ENCODE measurements at places on chromosomes 3 and 15. TPM values are rescaled to one million over a fixed set of nuclear protein-coding genes. Genes with fewer than 3 reads are reported as not detected.

DNA sequence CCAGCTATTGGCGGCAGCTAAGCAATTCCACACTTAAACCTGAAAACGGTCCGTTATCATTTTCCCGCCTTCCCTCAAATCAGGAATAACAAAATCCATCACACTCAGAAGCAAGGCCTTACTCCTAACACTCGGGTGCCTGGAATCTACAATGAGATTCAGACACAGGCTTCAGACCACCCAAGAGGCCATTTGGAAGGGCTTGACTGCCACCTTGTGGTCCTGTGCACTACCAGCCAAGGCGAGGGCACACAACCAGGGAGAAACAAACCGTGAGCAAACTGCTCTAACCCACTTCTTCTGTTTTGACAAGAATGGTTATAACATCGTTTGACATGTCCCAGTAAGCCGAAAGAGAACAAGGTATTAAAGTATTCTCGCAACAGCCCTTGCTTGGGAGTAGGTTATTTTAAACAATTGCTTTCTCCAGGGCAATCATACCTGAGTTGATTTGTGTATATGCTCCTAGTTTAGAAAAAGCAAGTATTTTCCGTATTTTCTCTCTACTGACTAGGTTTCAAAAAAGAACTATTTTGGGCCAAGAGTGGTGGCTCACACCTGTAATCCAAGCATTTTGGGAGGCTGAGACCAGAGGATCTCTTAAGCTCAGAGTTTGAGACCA is 40.1 kb upstream of the TAFA4 start:
- H3K36me3 ChIP-seq, result no peaks in the 10 kb centered on the region
- H3K27me3 ChIP-seq, result no peaks in the 10 kb centered on the region
- H3K4me3 ChIP-seq, result no peak overlapping the region
- DNase-seq, result peak; percentile 30
- no peaks in the 10 kb centered on the region for H3K4me1 ChIP-seq

- no peaks in the 10 kb centered on the region for H3K36me3 ChIP-seq
- H3K4me3 ChIP-seq, result no peak overlapping the region
- DNase-seq, result no peak
- no peak overlapping the region for H3K27ac ChIP-seq
- H3K27me3 ChIP-seq, result peaks cover 5% of the 10 kb centered on the region
These were observed 13.8 kb upstream of the ATP2B2 start for GRCh38 chr3:10519236-10519635.

DNA sequence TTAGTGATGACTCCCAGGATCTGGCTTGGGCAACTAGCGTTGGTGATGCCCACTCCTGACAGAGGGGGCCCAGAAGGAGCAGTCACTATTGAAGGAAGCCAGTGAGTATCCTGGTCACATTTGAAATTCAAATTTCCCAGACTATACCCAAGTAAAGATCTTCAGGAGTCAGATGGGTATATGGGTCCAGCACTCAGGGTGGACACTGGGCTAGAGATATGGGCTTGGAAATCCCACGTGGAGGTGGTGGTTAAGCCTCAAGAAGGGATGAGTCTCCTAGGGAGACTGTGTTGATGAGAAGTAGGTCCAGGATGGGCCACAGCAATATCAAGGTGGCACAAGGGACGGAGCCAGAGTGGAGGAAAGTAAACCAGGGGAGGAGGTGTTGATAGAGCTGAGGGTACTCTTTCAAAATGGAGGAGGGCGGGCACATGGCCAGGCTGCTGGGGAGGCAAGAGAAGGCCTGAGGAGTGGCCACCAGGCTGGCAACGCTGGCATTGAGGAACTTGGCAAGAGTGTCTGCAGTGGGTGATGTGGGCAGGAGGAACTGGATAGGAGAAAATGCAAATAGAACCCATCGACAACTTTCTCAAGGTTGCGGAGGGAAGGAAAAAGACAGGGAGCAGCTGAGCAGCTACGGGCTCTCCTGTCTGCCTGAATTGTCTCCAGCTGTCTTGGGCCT is 3.7 kb upstream of the SLCO2A1 start:
- H3K27ac ChIP-seq, result no peak overlapping the region
- H3K27me3 ChIP-seq, result peaks cover 16% of the 10 kb centered on the region
- no peaks in the 10 kb centered on the region for H3K36me3 ChIP-seq
- peaks cover 5% of the 10 kb centered on the region for H3K4me1 ChIP-seq

DNA sequence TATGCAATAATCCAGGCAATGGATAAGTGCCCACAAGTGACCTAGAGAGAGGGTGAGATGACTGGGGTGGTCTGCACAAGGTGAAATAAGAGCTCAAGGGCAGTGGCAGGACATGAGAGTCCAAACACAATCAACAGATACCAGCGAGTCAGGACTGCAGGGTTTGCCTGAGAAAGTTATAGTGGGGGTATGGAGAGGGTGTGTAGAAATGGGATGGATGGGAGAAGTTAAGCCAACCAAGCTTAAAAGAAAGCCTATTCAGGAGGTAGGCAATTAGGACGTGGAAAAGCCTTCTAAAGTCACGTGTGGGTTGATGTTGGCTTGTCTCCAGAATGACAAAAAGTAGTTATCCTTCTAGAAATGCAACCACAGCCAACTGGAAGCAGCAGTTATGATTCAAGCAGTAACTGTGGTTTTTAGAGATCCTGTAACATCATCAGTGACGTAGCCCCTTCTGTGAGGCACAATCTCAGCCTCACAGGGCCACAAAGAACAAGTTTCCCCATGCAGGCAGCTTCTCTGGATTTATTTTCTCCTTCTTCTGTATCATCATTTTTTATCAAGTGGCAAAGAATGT is 56.1 kb downstream of the FAM174B start:
- H3K36me3 ChIP-seq, result no peaks in the 10 kb centered on the region
- H3K27ac ChIP-seq, result no peak overlapping the region
- no peaks in the 10 kb centered on the region for H3K4me1 ChIP-seq
- no peaks in the 10 kb centered on the region for H3K27me3 ChIP-seq

Gene LMOD3
- not detected for total RNA-seq

DNA sequence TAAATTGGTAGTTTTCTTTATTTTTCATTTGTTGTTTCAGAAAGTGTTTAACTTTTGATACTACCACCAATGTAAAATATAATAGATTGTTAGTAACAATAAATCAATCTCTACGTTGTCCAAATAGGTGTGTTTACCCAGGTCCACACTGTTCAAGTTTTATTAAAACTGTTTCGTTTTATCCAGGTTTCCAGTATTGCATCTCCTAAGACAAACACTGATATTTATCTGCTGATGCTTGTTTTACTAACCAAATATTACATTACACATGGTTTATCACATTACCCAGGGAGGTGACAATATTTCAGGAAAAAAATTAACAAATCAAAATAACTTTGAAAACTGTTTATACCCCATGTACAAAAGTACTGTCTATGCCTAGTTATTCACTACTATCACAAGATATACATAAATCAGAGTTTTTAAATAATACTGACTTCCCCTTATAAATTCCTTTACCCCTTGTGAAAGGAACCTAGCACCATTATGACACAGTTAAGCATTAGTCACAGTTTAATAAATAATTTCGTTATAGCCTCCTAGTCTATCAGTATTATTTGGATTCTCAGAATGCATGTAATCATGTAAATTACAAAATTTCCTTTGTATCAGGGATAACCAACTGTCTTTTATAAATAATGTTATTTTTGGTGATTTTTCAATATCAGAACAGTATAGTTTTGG is 205.3 kb downstream of the ZBTB20 start:
- no peaks in the 10 kb centered on the region for H3K36me3 ChIP-seq
- no peak overlapping the region for H3K4me3 ChIP-seq
- peaks cover 3% of the 10 kb centered on the region for H3K4me1 ChIP-seq
- DNase-seq, result no peak

GRCh38 chr3:126811530-126811929 is 107.5 kb downstream of the CHCHD6 start:
- no peaks in the 10 kb centered on the region for H3K36me3 ChIP-seq
- H3K4me1 ChIP-seq, result no peaks in the 10 kb centered on the region
- H3K27ac ChIP-seq, result no peak overlapping the region
- H3K27me3 ChIP-seq, result no peaks in the 10 kb centered on the region
- DNase-seq, result no peak

DNA sequence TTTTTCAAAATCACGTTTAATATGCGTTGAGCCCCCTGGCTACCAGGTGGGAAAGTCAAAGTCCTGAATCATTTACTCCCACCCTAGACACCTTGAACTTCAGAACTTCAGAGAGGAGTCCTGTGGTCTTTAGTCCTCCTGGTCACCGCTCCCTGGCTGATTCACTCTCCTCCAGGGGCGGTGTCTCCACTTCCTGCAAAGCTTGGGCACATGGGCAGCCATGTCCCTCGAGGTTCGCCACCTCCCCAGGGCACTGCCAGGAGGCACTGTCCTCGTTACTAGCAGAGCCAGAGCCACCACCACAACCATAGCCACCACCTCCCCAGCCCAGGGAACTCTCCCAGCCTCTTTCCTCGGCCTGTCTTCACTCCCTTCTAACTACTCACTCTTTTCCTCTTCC is 31.0 kb downstream of the LOXL1 start:
- H3K4me3 ChIP-seq, result no peak overlapping the region
- no peak for DNase-seq
- H3K36me3 ChIP-seq, result no peaks in the 10 kb centered on the region
- H3K4me1 ChIP-seq, result peaks cover 12% of the 10 kb centered on the region
- H3K27ac ChIP-seq, result no peak overlapping the region
